ENCODE measurements at places on chromosomes 1 and 21.

GRCh38 chr1:110630839-110631663, 24.9 kb upstream of the KCNA2 start:
- no peaks in the 10 kb centered on the region for H3K27me3 ChIP-seq
- H3K27ac ChIP-seq = peak overlapping the region; percentile 100
- peaks cover 54% of the 10 kb centered on the region for H3K4me1 ChIP-seq
- no peaks in the 10 kb centered on the region for H3K36me3 ChIP-seq
- peak; percentile 90 for DNase-seq

DNA sequence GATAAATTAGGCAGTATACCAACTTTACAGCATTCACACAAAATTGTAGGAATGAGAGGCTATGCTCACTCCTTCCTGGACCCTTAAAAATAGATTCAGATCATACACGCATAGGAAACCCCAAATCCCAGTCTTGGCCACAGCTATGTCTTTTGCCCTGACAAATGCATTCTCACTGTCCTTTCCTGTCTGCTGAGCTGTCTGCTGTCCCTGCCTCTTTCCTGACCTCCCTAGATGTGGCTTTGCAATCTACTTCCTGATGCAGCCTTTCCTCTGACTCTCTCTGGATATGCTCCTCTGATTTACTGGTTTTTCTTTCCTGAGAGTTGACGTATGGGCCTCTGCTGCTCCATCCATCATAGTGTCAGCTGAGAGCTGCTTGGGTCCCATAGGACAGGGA, 59.8 kb upstream of the SLC35F3 start:
- no peak overlapping the region for H3K27ac ChIP-seq
- H3K4me3 ChIP-seq = no peak overlapping the region
- no peaks in the 10 kb centered on the region for H3K36me3 ChIP-seq

DNA sequence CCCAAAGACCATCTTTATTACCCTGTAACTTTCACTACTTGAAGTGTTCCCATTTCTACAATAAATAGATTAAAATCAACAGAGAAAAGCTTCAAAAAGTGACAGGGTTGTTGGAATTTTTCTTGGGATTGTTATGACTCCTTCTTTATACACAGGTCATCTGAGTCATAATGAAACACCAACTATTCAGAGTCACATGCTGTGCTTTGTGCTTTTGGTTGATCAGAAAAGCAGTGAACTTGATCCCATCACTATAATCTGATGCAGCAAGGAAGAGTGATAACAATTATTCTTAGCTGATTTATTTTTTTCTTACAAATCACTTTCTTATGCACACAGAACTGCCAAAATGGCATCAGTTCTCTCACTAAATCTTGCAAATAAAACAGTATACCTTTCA, 422.9 kb downstream of the PTBP2 start:
- H3K4me3 ChIP-seq = no peak overlapping the region
- no peaks in the 10 kb centered on the region for H3K4me1 ChIP-seq
- no peaks in the 10 kb centered on the region for H3K27me3 ChIP-seq
- no peaks in the 10 kb centered on the region for H3K36me3 ChIP-seq
- no peak for DNase-seq

- H3K4me1 ChIP-seq = peaks cover 10% of the 10 kb centered on the region
- no peaks in the 10 kb centered on the region for H3K36me3 ChIP-seq
- H3K4me3 ChIP-seq = no peak overlapping the region
- H3K27me3 ChIP-seq = no peaks in the 10 kb centered on the region
- DNase-seq = no peak
Observed at GRCh38 chr1:234655328-234656069, 45.5 kb upstream of the IRF2BP2 start.

DNA sequence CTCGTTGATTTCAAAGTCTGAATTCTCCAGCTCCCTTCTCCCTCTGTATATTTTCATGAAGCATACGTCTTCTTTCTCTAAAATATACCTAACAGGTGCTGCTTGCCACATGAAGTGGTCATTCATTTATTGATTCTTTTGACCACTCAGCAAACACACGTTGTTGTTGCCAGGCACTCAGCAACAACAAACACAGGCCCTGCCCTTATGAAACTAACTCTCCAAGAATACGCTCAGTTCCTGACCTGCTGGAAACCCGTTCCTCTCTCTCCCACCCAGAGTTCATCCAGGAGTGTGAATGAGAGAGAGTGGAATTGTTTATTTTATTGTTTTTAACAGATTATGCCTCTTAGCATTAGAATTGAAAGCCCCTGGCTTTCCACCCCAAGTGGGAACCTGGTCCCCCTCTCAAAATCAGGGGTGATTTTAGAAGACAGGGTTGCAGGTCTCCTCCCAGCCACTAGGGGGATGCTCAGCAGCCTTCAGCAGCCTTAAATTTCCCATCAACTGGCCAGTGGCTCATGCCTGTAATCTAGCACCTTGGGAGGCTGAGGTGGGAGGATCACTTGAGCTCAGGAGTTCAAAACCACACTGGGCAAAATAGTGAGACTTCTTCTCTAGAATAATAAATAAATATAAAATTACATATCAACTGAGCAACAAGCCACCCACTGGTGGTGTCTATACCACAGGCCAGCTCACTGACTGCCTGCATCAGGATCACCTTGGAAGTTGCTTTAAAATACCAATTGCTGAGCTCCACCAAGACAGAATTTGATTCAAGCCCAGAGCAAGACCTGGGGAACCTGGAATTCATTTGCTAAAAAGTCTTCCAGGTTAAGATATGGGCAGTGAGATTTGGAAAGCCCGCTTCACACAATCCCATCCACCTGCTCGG, 181.0 kb upstream of the KLHDC7A start:
- peaks cover 76% of the 10 kb centered on the region for H3K27me3 ChIP-seq
- H3K36me3 ChIP-seq = no peaks in the 10 kb centered on the region
- H3K27ac ChIP-seq = no peak overlapping the region
- H3K4me3 ChIP-seq = no peak overlapping the region

DNA sequence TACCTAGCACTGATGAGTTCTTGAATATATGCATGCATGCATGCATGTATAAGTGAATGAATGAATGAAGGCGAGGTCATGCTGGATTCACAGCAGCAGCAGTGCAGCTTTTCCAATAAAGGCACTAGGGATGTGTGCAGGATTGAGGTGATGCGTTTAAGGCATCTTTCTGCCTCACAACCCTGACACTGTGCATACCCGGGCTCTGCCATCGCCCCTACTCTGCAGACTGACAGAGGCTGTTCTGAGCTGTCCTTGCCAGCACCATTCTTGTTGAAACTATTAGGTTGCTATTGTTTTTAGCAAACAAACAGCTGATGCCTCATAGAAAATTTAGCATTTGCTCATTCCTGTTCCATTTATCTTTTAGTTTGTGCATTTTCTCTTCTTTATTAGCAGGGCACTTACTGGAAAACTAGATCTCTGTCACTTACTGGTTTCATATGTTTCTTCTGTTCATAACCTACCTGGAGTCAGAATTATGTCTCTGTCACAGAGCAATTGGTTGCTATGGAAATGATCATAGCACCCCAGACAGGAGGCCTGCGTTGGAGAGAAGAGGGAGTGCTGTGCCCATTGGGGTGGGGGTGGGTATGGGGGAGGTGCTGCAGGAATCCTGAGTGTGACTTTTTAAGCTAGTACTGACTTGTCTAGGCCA, 79.0 kb downstream of the CD58 start:
- H3K36me3 ChIP-seq = no peaks in the 10 kb centered on the region
- no peak for DNase-seq
- H3K27me3 ChIP-seq = no peaks in the 10 kb centered on the region
- H3K4me1 ChIP-seq = no peaks in the 10 kb centered on the region
- no peak overlapping the region for H3K27ac ChIP-seq
- no peak overlapping the region for H3K4me3 ChIP-seq

DNA sequence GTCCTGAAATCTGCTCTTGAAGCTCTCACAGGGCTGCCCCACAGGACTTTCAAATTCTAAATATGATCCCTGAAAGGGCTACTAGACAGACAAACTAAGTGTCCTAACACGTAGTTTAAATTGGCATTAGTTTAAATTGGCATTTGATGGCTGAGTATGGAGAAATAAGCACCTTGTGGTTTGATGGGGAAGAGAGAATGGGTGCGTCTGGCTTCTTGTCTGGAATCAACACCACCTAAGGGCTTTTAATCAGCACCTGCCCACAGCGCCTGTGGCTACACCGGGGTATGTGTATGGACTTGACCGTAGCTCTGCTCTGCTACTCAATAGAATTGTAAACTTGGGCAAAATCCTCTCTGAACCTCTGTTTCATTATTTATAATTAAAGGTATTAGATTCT, 5.7 kb upstream of the LAMB3 start:
- no peaks in the 10 kb centered on the region for H3K27me3 ChIP-seq
- DNase-seq = no peak
- H3K4me3 ChIP-seq = no peak overlapping the region
- peaks cover 25% of the 10 kb centered on the region for H3K4me1 ChIP-seq
- no peak overlapping the region for H3K27ac ChIP-seq

DNA sequence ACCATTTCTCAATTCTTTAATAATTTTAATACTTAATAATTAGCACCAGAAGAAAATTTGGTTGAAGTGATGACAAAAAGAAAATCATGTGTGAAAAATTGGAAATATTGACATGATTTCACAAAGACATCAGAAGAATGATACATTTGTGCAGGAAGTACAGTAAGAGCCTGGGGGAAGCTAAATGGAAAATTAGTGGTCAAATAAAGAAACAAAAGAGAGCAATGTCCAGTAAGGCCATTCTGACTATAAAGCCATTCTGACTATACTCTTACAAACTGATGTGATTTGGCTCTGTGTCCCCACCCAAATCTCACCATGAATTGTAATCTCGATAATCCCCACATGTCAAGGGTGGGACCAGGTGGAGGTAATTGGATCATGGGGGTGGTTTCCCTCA, 48.6 kb upstream of the KCNE1 start:
- no peak overlapping the region for H3K27ac ChIP-seq
- H3K27me3 ChIP-seq = no peaks in the 10 kb centered on the region
- no peak for DNase-seq
- H3K4me1 ChIP-seq = no peaks in the 10 kb centered on the region
- H3K36me3 ChIP-seq = no peaks in the 10 kb centered on the region
- H3K4me3 ChIP-seq = no peak overlapping the region

GRCh38 chr1:82318265-82318664, 517.5 kb downstream of the ADGRL2 start:
- H3K27ac ChIP-seq = no peak overlapping the region
- H3K36me3 ChIP-seq = no peaks in the 10 kb centered on the region
- DNase-seq = no peak
- H3K4me3 ChIP-seq = no peak overlapping the region
- no peaks in the 10 kb centered on the region for H3K27me3 ChIP-seq
- no peaks in the 10 kb centered on the region for H3K4me1 ChIP-seq

DNA sequence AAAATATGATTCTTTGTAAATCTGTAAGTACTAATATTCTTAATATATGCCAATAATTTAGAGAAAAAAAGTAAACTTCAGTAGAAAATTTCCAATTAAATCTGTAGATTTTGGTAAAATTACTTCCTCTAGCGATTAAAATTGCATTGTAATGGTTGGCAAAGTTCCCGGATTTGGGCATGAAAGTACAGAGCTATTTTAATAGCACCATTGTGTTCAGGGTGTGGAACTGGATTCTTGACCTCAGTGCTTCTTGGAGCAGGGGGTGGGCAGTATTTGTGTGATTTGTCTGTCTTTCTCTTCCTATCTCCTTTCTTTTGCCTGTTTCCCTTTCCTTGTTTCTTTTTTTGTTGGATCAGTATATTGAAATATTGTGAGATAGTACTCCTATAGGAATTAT, 72.1 kb downstream of the DNM3 start:
- H3K27ac ChIP-seq = no peak overlapping the region
- no peak overlapping the region for H3K4me3 ChIP-seq
- peaks cover 4% of the 10 kb centered on the region for H3K4me1 ChIP-seq
- no peaks in the 10 kb centered on the region for H3K36me3 ChIP-seq

- no peaks in the 10 kb centered on the region for H3K36me3 ChIP-seq
- DNase-seq = no peak
- no peak overlapping the region for H3K27ac ChIP-seq
- no peaks in the 10 kb centered on the region for H3K4me1 ChIP-seq
Observed at GRCh38 chr1:109984190-109984455, 442 bp upstream of the AHCYL1 start.

- no peak overlapping the region for H3K27ac ChIP-seq
- H3K36me3 ChIP-seq = no peaks in the 10 kb centered on the region
- H3K27me3 ChIP-seq = no peaks in the 10 kb centered on the region
- no peaks in the 10 kb centered on the region for H3K4me1 ChIP-seq
Observed at GRCh38 chr1:50976111-50976889, 6.3 kb downstream of the CDKN2C start.

- peaks cover 13% of the 10 kb centered on the region for H3K4me1 ChIP-seq
- no peaks in the 10 kb centered on the region for H3K27me3 ChIP-seq
- H3K4me3 ChIP-seq = peak overlapping the region; percentile 84
- no peaks in the 10 kb centered on the region for H3K36me3 ChIP-seq
Observed at GRCh38 chr21:37074197-37074510, 1.1 kb downstream of the TTC3 start.

GRCh38 chr1:201566529-201566823, 27.5 kb downstream of the NAV1 start:
- DNase-seq = no peak
- no peaks in the 10 kb centered on the region for H3K4me1 ChIP-seq
- no peaks in the 10 kb centered on the region for H3K27me3 ChIP-seq

DNA sequence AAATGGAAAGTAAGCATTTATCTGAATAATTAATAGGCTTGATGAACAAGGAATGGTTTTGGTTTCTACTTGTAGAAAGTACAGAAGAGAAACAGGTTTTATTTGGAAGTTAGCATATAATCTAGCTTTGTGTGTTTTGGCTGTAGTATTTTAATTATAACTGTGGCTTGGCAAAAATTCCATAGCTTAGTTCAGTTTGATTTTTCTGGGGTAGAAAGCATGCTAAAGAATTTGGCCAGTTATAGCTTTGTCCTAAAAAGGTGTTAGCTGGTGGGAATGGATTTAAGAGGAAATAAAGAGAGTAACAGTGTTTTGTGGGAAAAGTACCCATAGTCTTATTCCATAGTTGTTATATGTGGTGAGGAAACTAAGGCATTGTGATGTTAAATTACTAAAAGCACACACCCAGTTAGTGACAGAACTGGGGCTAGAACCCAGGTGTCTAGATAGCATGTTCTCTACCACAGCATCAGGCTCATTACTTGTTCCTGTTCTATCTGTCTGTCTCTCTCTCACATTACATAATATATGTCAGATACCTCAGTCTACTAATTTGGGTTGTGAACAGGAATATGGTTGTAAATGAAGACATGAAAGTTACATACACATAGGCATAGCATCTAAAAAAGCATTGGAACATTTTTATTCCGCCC, 55.0 kb downstream of the MPZL1 start:
- H3K27me3 ChIP-seq = no peaks in the 10 kb centered on the region
- no peaks in the 10 kb centered on the region for H3K4me1 ChIP-seq
- no peak overlapping the region for H3K4me3 ChIP-seq
- DNase-seq = no peak
- H3K27ac ChIP-seq = no peak overlapping the region

DNA sequence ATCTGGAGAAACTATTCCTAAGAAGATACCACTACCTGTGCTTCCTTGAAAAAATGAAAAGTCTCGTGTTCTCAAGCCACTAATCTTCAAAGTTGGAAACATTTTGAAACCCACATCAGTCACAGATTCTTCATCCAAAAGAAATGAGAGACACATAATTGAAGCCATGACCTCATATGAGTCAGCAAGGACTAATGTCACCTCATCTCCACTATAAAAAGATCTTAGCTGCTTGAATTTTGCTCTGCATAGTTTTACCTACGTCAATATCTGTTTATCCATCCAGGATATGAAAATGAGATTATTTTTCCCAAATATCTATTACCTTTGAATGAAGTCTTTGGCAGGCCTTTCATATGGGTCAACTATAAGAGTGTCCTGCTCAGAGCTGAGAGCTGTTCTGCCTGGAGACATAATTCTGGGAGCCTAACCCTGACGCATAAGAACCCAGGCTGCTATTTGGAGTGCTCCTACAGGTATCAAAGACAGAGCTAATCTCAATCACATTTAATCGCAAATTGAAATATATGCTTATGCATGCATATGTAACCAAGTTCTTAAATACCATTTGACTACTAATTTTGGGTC, 312.5 kb upstream of the PKN2 start:
- H3K36me3 ChIP-seq = no peaks in the 10 kb centered on the region
- H3K27me3 ChIP-seq = no peaks in the 10 kb centered on the region
- no peak overlapping the region for H3K4me3 ChIP-seq
- H3K4me1 ChIP-seq = no peaks in the 10 kb centered on the region
